GM04503 (cell line): ENCODE measurements at places on chromosomes 11 and 22.
A peak's percentile ranks its signal among the peaks of the same experiment; 100 is the strongest.

- no peak for DNase-seq
Measured at GRCh38 chr11:70233962-70234361, 30.9 kb downstream of the FADD start.

GRCh38 chr11:43138621-43139140, 173.1 kb upstream of the API5 start:
- DNase-seq, result no peak

DNA sequence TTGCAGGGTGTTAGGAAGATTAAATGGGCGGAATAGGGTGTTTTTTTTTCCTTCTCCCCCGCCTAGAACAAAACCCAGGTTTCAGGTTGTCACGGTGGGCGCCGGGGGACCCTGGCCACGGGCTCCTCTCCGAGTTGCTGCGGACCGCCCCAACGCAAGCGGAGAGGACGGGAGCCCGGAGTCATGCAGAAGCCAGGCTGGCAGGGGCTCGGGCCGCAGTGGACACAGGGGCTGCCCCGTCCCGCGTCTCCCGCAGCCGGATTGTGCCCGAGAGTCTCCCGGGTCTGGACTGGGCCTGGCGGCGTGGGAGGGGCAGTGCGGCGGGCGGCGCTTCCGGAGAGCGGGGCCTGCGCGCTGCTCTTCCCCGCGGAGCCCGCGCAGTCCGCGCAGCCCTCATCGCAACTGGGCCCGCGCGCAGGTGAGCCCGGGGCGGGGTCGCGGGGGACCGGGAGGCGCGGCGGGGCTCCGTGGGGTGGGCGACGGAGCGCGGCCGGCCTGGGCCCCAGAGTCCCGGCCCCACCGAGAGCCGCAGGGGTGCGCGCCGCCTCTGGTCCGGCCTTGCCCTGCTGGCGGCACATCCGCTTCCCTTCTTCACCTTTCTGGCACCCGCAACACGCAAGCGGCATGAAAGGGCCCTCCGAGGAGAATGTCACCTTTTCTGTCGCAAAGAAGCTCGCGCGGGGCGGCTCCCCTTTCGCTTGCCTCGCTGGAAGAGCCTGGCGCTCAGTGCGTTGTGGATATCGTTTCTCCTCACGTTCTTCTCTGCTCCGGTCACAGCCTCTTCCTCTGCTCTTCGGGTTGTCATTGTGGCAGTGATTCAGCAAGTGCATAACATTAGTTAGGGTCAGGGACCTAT, at the start of gene TIRAP:
TIRAP (plus strand) TSS at position 358 of the 856 bp plus-strand sequence. CDS start 7,802 bp downstream, outside the sequence.
- no peak for DNase-seq

DNA sequence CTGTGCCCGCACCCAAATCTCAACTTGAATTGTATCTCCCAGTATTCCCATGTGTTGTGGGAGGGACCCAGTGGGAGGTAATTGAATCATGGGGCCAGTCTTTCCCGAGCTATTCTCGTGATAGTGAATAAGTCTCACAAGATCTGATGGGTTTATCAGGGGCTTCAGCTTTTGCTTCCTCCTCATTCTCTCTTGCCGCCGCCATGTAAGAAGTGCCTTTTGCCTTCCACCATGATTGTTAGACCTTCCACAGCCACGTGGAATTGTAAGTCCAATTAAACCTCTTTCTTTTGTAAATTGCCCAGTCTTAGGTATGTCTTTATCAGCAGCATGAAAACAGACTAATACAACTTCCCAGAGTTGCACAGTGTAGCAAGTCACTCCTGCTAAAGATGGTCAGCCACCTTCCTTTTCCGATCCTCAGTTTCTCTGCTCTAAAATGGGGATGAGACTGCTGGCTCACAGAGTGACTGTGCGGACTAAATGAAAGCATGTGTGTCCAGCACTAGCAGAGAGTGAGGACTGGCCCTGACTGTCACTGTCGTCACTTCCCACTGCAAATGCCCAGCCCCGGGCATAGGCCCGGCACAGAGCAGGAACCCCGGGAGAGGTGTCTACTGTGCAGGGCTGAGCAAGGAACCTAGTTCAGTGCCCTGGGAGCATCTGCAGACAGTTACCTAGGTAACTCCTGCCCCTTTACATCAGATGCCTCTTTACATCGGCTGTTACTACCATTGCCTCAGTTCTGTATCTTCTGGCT, 9.5 kb downstream of the TSKU start:
- DNase-seq, result no peak

- DNase-seq, result no peak
Measured at GRCh38 chr22:41410311-41410751, 28.6 kb downstream of the TEF start.

GRCh38 chr22:44024288-44024921, at the start of gene PARVB:
PARVB (plus strand) TSS chr22:44024302; CDS start chr22:44024340, 38 bp downstream.
- no peak for DNase-seq

GRCh38 chr11:4680341-4680740, 17.3 kb downstream of the OR51E2 start:
- DNase-seq, result no peak

DNA sequence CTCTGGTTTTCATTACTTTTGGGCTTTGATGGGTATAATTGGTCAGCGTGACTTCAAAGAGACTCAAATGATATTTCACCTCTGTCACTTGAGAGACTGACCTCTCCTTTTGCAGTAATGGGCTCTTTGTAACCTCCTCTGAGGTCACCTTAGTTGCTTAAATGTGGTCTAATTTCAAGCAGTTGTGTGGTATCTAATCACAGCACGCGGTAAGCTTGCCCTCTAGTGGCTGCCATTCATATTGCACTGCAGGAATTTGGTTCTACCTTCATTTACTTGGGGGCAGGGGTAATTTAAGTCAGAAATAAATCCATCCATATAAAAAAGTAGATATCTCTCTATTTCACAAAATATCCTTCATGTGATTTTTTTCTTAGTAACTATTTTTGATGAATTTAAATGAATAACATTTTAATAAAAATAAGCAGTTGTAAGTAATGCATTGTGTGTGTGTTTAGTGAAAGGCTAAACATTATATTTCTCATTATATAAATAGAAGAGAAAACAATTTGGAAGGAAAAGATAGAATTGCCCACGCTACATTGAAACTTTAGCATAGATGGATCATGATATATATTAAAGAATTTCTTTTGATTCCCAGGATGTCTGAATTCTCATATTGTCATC, 55.0 kb upstream of the ANO3 start:
- DNase-seq, result no peak

DNA sequence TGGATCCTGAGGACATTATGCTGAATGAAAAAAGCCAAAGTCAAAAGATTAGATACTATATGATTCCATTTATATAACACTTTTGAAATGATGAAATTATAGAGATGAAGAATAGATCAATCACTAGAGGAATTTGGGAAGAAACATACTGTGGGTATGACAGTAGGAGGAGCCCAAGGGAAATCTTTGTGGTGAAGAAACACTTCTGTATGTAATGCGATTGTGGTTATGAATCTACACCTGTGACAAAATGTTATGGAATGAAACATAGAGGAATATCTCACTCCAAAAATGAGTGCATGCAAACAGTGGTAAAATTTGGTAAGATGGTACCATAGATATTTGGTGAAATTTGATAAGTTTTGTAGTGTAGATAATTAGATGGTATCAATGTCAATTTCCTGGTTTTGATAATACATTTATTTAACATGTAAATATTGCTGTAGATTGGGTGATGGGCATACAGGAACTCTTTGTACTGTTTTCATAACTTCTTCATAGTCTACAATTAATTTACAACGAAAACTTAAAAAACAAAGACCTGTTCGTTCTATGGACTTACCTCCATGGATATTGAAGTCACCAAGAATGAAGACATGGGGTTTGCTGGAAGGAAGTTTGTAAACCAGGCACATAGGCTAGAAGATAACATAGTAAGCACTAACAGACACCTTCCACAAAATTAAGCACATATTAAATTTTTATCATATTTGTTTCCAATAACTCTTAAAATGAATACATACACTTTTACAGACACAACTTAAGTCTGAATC, 11.5 kb downstream of the MRGPRX1 start:
- no peak for DNase-seq

GRCh38 chr22:46432164-46433068, 96.9 kb downstream of the TRMU start:
- no peak for DNase-seq

- no peak for DNase-seq
Measured at GRCh38 chr11:96112192-96113128, 188.6 kb upstream of the MTMR2 start.

GRCh38 chr22:45211848-45212247, 28.8 kb downstream of the KIAA0930 start:
- DNase-seq, result peak; percentile 35

- DNase-seq, result no peak
Measured at GRCh38 chr22:21996175-21996720, 13.7 kb upstream of the TOP3B start.

- no peak for DNase-seq
Measured at GRCh38 chr11:64303109-64304031, 2.0 kb upstream of the ESRRA start.

DNA sequence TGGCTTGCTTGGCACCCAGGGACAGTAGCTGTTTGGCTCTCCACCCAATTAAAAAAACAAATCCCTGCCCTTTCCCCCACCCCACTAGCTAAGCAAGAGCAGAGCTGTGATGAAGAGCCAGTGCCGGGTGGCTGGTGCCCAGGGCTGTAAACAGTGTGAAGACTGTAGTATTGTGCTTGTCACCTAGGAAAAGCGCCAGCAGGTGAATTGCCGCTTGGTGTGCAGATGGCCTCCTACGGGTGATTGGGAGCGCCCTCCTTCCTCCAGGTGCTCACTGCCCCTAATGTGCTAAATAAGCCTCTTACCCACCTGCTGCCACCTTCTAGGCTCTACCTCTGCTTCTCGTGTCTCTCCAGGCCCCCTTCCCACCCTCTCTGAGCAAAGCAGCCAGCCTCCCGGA, 18.4 kb upstream of the RAPSN start:
- DNase-seq, result no peak

GRCh38 chr11:17396598-17397310, 8.3 kb upstream of the KCNJ11 start:
- DNase-seq, result no peak

- no peak for DNase-seq
Measured at GRCh38 chr11:34823639-34824038, 92.5 kb downstream of the APIP start.

GRCh38 chr11:33317662-33318061, 60.5 kb downstream of the HIPK3 start:
- DNase-seq, result peak; percentile 5

DNA sequence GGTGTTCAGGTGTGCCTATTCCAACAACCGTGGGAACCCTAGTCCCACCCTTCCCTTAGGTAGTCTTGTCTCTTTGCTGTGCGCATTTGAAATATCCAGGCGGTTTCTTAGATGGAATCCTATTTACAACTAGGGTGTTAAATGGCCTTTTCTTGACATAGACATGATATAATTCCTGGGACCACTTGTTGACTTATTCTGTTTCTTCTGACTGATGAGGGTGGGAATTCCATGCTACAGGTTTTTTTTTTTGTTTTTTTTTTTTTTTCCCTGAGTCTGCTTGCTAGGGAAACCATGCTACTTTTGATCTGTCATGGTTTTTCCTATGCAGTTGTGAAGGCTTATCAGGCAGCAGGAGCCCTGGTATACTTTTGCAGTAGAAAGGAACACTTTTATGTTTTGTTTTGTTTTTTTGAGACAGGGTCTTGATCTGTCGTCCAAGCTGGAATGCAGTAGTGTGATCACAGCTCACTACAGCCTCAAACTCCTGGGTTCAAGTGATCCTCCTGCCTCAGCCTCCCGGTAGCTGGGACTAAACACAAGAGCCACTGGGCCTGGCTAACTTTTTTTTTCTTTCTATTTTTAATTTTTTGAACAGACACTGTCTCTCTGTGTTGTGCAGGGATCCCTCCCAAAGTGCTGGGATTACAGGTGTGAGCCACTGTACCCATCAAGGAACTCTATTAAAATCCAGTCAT, 1.5 kb downstream of the STIM1 start:
- no peak for DNase-seq

GRCh38 chr11:125080531-125080911, 17.4 kb downstream of the SLC37A2 start:
- no peak for DNase-seq

- DNase-seq, result no peak
Measured at GRCh38 chr11:63573881-63574855, 11.0 kb upstream of the PLAAT2 start.

DNA sequence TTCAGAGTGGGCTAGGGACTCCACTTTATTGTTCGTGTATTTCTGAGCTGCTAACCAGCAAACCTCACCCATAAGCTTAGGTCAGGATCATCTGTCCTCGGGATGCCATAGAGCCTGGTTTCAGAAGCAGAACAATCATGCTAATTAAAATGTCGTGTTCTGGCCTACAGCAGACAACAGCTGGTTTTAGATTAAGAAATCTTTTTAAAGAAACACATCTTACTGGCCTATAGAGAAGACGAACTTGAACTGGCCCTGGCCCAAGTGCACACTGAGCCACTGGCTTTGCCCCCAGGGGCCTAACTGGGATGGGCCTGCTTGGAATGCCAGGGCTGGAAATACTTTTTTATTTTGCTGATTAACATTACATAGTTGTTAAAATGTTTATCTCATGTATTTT, 63.2 kb downstream of the ALX4 start:
- DNase-seq, result peak; percentile 49

DNA sequence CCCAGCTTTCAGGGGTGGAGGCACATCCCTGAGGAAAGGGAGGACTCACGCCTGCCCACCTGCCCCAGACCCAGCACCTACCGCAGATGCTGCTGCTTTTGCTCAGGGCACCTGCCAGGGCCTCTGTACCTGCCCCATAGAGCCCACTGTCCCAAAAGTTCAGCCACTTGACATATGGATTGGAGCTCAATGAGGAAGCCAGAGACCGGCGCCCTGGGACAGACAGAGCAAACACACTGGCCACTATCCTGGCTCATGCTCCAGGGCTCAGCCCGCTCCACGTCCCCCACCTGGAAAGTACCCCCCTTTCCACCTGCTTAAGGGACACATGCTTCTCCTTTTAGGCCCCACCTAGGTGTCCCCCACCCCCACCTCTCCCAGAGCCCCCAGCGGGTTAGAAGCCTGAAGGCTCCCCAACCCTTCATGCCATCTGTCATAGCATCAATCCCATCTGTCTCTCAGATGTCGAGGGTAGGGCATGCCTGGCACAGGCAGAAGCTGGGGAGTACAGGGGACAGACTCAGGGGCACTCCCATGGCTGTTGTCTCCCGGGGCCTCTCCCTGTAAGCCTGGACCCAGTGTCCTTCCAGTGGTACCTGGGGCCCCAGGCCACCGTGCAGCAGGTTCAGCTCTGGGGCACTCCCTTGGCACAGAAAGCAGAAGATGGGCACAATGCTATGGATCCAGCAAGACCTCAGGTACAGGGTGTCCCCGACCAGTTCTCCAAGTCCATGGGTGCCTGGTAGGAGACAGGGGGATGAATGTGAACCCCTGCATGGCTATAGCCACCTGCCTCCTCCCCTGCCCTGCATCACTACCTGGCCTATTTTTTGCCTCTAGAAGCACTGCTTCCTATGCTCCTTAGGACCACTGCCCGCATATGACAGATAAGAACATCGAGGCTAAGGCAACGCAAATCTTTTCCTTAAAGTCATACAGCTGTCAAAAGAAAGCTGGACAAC, 2.2 kb upstream of the P2RX6 start:
- DNase-seq, result no peak

DNA sequence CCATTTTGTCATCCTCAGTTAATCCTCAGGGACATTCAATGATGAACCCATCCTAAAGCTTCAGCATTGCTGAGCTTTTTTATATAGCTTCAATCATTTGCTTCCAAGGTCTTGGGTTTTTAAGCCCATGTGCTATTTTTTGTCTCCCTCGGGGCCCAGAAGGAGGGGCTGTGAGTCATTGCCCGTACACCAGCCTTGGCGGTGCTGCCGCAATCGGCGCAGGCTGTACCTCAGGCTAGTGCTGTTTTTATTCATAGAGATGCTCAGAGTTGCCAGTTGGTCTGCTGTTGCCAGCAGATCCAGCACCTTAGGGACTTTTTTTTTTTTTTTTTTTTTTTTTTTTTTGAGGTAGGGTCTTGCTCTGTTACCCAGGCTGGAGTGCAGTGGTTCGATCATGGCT, 35.5 kb downstream of the ACO2 start:
- DNase-seq, result no peak
